Testis (tissue), 5 donors: ENCODE measurements at places on chromosomes 1 and 21. TPM values are rescaled to one million over a fixed set of nuclear protein-coding genes. Genes with fewer than 3 reads are reported as not detected.

Gene SAMD11
- total RNA-seq: 47.2 TPM

Gene FCRL2
- total RNA-seq: 0.19 TPM

Gene PTGFR
- 0.50 TPM for total RNA-seq

GRCh38 chr1:225681231-225681630 is 28.3 kb upstream of the ENAH start:
- H3K4me1 ChIP-seq: no peaks in the 10 kb centered on the region
- no peaks in the 10 kb centered on the region for H3K27me3 ChIP-seq
- no peak for DNase-seq
- H3K4me3 ChIP-seq: no peak overlapping the region
- H3K27ac ChIP-seq: no peak overlapping the region

Gene ETV3L
- total RNA-seq: 0.16 TPM

- no peaks in the 10 kb centered on the region for H3K27me3 ChIP-seq
- H3K36me3 ChIP-seq: no peaks in the 10 kb centered on the region
- no peaks in the 10 kb centered on the region for H3K4me1 ChIP-seq
- no peak for DNase-seq
- H3K4me3 ChIP-seq: no peak overlapping the region
- H3K27ac ChIP-seq: no peak overlapping the region
Measured at GRCh38 chr1:14682941-14683621, 84.6 kb downstream of the KAZN start.
